Stimulated activated CD8-positive, alpha-beta memory T cell treated with anti-CD3 and anti-CD28 coated beads, Interleukin-7, amount 100 ng/mL, for 1 hour (primary cell): ENCODE measurements at places on chromosomes 4 and X.
A peak's percentile ranks its signal among the peaks of the same experiment; 100 is the strongest.

DNA sequence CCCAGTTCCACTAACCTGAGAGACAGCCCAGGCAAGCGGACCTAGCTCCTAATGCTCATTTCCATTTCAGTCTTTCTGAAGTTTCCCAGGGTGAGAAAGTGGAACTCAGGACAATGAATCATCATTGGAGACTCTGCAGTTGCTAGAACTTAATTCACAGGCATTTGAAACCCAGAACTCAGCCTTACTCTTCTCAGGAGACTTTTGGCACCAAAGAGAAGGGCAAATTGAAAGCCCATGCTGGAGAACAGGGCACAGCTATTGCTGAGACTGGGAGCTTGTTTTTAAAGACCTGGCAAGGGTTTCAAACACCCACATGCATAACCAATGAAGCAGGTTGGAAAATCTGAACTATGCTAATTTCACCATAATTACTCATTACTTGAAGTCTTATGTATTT is 36.0 kb downstream of the BST1 start:
- DNase-seq: no peak

DNA sequence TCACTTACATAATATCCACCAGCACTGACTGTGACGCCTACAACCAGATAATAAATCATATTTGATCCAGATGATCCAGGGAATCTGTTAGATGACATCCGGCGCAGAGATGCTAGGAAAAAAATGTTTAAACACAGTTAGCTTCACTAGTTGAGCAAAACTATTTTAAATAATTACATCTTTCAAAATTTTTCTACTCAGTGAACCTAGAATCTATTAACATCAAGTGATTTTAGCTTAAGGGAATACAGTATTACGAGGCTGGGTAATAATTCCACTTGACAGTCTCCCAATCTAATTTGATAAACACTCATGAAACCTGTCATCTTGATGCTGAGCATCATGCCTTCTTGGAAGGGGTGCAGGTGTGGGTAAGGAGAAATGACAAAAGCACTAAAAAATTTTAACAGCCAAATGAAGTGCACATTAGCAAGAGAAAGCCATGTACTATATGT is 4.7 kb downstream of the MGARP start:
- DNase-seq: no peak

- DNase-seq: no peak
Measured at GRCh38 chrX:150575419-150575814, 7.0 kb downstream of the MTM1 start.

DNA sequence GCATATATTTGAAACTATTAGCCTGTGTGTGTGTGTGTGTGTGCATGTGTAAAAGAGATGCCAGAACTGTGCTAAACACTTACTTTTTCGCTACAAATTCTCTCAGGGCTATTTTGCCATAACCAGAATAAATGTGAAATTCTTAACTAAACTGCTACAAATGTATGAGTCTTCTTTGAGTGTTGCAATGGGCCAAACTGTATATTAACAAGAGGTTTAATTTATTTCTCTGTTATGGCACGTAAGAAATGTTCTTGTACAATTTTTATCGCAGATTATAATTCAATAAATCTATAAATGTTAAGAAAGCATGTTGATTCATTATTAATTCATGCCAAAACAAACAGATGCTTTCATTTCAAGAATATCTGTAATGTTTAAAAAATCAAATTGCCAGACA is 454.5 kb upstream of the PCDH7 start:
- no peak for DNase-seq

- no peak for DNase-seq
Measured at GRCh38 chr4:109291707-109292238, 10.7 kb downstream of the COL25A1 start.

DNA sequence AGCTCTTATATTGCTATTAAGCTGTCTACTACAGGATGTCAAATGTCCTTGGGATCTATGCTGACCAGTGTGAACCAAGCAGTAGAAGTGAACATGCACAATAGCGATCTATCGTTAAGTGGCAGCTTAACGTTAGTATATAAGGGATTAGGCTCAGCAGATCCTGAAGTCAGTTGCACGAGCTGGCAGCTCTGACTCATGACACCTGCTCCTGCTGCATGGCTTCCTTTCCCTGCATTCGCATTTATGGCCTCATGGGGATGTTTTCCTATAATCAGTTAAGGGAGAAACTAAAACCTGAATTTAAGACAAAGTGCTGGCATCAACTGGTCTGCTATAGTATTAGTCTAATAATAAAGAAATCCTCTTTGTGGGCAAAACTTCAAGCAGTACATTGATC is 12.7 kb upstream of the MCUB start:
- no peak for DNase-seq

GRCh38 chrX:153917869-153918268 is 8.2 kb downstream of the ARHGAP4 start:
- DNase-seq: no peak

GRCh38 chr4:151169223-151169622 is 69.8 kb downstream of the RPS3A start:
- no peak for DNase-seq

GRCh38 chr4:148686449-148686848 is 244.2 kb upstream of the NR3C2 start:
- DNase-seq: no peak

DNA sequence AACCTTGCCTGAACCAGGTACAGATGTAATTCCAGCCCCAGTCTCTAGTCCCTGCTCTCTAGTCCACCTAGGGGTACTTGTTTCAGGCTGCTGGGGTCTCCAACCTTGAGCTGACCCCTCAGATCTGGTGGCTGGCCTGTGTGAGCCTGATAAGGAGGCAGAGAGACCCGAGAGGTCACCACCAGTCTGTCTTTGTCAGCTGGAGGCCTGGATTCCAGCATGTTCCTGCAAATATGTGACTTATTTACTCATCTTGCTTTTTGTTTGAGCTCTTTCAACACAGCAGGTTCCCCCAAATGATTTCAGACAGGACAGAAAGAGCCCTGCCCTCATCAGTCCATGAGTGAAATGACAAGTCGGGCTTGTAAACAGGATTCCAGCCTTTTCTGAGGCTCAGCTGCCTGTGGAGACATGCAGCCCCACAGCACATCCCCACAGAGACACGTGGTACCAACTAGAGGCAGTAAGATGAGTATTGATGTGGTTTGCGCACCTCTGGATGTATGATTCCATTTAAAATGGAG is 37.5 kb upstream of the STK26 start:
- DNase-seq: no peak

DNA sequence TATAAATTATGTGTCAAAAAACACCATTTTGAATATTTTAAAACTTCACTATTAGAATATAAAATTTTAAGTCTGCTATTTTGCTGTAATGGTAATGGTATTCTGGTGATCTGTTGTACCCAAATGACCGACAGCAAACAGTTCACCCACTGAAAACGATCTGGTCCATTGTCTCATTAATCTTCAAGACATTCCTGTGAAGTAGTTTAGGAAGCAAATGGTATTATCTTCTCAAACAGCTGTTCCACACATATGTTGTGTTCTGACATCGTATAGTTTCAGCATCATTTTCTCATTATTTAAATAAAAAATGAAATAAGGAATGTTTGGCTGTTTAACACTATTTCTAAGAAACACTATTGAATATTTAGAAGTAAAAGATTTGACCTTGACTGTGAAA is 98.1 kb downstream of the WWC2 start:
- DNase-seq: no peak

DNA sequence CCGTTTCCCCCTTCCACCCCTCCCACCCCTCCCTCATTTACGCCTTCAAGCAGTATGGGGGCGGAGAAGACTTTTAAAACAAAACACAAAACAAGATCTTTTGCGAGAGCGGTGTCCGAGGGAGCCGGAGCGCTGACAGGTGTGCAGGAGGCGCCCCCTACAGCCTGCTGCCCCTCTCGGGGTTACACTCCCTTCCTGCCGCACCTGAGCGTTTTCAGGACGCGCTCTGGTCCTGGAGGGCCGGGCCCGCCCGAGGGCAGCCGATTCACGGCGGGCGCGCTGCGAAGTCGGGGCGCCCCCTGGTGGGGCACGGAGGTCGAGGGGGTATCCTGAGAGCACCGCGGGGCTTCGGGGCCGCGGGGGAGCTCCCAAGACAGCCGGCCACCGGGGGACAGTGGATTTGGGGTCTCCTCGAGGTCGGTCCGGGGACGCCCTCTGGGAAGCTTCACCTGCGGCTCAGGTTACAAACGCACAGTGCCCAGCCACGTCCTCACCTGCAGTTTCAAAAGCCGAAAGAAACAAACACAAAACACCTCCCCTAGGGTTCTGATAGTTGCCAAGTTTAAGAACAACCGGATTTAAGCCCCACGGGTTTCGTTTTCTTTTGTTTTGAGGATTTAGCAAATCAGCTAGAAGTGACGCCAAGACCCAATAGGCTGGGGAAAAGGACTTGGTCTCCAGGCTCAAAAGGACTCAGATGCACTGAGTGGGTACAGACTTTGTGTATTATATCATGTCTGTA is 8.0 kb upstream of the NEUROG2 start:
- DNase-seq: peak; percentile 61

- DNase-seq: no peak
Measured at GRCh38 chrX:45295259-45295986, 94.7 kb upstream of the DIPK2B start.

- no peak for DNase-seq
Measured at GRCh38 chr4:76023389-76023788, at the start of gene CXCL10. TSS of gene CXCL10 (minus strand) at chr4:76023497. CDS start at chr4:76023431, 66 bp downstream.

DNA sequence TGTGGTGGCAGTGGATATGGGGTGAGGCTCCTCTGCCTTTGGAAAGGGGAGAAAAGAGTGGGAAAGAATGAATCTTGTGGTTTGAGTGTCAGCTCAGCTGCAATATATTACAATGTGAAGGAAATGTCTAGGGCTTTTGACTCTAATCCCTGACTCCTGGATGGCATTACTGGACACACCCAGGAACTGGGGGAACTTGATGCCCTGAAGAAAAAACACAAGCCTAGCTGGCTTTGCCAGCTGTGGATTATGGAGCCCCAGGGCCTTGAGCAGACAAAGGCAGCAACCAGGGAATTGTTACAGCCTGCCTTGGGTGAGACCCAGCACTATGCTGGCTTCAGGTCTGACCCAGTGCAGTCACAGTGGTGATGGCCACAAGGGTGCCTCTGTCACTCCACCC is 57.1 kb upstream of the CYSLTR1 start:
- DNase-seq: no peak

DNA sequence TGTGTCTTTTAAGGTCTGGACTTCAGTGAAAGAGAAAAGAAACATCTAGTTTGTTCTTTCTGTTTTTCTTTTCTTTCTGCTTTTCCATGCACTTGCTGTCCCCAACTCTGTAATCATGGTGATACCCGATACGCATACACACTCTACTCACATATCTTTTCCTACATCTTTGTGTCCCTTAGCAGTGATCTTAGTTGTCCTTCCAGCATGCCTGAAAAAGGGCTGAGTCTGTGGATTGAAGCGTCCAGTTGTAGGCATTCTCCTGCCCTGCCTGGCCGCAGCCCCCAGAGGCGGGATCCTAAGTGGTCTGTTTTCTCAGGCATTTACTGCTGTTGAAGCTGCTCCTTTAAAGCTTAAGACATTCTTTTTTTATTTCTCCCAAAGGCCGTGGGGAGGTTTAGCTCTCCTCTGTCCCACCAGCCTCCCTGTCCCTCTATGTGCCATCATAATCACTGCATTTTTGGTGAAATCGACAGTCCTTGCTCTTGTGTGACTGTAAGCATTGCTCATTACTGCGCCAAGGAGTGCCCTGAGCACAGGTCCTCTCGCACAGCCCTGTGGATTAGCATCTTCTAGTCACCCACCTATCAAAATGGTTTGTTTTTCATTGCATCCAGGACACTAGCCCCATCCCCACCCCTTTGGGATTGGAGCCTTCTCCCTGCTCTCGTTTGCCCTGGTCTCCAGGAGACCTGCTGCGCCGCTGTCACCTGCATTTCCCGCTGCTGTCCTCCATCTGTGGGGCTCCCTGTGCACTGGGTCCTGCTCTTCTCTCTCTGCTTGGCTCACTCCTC is 4.4 kb downstream of the RGS12 start:
- no peak for DNase-seq

DNA sequence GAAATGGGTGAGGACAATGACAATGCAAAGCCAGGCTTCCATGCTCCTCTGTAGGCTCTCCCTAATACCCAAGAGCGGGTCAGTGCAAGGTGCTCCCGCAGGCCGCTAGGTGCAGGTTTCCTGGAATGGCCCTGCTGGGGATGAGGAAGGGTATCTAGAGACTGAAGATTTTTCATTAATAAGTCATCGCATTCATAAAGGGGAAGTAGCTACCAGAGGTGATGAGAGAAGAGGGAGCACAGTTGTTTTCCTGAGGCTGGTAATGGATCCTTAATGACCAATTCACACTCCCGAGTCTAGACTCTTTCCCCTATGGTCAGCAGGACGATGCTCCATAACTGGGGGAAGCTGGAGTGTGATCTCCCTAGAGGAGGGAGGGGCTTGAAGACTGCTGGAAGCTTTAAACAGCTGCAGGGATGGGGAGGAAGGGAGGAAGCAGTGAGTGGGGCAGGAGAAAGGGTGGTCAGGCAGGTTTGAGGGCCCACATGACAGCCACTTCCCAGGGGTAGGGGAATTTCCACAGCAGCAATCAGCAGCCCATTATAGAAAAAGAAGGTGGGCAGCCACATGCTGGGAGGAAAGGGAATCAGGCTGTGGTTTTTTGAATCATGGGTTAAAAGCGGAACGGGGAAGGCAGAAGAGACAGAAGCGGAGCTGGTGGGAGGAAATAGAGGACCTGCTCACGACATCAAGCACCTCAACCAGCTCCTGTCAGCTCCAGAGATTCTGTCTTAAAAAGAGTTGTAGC is 10.2 kb upstream of the ATP6AP2 start:
- no peak for DNase-seq

GRCh38 chrX:150936556-150936955 is 38.1 kb upstream of the CD99L2 start:
- DNase-seq: no peak

DNA sequence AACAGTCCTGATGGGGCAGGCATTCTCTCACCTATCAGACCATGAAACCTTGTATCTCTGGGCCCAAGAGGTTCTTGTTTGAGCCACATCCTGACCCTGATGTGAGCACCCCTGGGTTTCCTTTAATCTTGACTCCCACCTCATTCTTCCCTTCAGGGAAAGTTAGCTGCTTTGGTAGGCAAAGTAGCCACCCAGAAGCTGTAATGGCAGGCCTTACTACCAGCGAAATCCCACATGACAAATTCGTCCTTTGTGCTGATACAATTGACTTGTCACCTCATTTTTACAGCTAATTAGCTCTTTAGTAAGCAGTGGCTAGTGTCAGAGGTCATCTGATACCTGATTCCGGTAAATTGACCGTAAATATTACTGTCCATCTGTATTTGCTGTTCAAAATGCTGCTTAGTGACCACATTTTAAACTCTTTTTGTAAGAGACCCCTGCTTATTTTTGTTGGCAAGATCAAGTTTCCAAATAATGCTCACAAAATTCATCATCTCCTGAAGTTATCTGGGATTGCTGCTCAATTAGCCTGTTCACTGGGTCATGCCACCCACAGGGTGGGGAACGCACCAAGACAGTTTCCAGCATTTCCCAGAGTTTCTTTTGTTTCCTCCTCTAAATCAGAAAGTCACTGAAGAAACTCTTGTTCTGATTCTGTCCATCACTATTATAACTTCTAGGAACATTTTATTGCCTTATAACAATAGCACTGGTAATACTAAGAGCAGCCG is 329.7 kb downstream of the GPAT3 start:
- no peak for DNase-seq

GRCh38 chr4:7929118-7929951 is 10.3 kb downstream of the AFAP1 start:
- no peak for DNase-seq
